Myocyte (in vitro differentiated cells): ENCODE measurements at places on chromosomes 2 and 18.
A peak's percentile ranks its signal among the peaks of the same experiment; 100 is the strongest.

DNA sequence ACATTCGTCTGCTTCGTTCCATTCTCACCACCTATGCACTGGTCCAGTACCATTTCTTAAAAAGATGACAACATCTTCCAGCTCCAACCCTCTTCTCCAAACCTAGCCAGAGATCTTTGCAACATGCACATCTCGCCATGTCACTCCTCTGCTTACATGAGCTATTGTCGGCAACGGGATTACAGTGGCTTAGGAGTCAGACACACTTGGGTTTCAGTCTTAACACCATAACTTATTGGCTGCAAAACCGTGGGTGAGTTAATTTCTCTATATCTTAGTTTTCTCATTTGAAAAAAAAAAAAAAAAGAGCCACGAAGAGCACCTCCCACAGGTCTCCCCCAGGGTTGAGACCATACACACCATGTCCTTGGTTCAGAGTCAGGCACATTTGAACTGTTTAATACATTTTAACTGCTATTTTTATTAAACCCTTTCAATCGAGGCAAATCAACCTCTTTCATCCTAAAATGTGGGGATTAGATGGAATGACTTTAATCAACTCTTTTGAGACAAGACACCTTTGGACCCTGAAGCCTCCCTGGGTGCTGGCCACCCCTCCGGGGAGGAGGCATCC, 889 bp downstream of the ANKRD29 start:
- no peak for DNase-seq

DNA sequence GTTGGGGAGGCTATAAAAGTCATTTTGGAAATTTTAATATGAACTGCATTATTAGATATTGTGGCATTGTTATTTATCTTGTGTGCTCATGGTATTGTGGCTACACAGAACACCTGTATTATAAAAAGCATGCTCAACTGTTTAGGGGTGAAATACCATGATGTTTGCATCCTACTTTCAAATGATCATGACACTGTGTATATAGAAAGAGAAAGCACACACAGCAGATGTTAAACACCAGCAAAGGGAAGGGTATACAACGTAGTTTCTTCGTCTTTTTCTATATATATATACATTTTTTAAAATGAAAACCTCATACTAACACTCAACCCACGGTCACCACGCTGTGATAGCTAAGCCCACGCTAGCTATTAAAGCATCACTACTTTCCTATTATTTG, 27.1 kb downstream of the STARD7 start:
- DNase-seq: no peak

GRCh38 chr2:111970453-111970852, 72.0 kb downstream of the MERTK start:
- no peak for DNase-seq

GRCh38 chr2:32697156-32697555, 69.3 kb downstream of the TTC27 start:
- DNase-seq: peak; percentile 24

DNA sequence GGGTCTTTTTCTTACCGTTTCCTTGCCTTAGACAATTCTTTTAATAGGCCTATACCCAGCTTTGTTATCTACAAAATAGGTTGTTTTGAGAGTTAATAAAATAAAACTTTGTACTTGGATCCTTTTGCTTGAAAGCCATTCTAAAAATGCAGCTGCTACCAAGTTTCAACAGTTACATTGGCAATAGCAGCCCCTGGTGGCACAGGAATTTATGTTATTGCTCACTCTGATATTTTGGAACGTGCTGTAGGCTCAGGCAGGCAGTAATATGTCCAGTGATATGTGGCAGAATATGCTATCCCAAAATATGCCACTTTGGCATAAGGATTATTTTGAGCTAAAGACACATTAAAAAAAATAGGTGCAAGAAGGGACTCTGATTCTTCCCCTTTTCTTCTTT, 6.7 kb upstream of the COMMD1 start:
- DNase-seq: peak; percentile 50

- no peak for DNase-seq
Observed at GRCh38 chr2:195026261-195026660, 630.8 kb upstream of the SLC39A10 start.

GRCh38 chr18:51751901-51752300, 554.4 kb upstream of the MEX3C start:
- DNase-seq: peak; percentile 39

DNA sequence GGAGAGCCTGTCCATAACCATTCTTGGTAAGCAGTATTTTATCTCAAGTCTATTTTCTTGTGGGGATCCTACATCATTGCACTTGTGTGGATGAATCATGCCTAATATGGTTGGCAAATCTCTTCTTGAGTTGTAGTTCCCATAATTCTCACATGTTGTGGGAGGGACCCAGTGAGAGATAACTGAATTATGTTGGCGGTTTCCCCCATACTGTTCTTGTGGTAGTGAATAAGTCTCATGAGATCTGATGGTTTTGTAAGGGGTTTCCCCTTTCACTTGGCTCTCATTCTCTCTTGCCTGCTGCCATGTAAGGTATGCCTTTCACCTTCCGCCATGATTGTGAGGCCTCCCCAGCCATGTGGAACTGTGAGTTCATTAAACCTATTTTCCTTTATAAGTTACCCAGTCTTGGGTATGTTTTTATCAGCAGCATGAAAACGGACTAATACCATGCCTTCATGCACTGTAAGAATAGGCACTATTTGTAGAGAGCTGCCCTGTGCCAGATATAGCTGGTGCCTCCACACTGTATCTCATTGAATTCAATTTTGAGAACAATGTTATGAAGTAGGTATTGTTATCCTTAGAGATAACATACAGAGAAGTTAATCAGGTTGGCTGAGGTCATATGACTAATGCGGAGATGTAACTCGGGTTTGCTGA, 148.3 kb downstream of the PLCL1 start:
- no peak for DNase-seq

GRCh38 chr2:26359886-26360473, 13.4 kb upstream of the ADGRF3 start:
- no peak for DNase-seq

DNA sequence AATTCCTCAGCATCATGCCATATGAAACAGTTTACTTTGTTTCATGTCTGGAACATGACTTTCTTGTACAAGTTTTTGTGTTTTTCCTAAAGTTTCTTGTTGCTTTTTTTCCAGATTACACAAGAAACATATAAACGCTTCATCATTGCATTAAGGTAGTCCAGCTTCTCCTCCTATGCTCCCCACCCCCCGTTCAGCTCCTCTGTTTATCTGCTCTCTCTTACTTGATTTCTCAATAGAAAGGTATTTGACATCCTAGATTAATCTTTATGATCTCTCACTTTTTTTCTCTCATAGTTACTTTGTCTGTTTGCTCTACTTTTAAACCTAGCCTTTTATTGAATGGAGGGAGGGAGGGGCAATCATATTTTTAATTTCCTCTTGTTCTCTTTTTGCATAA, 25.4 kb downstream of the SLC40A1 start:
- no peak for DNase-seq

- no peak for DNase-seq
Observed at GRCh38 chr2:120177973-120178372, 45.2 kb downstream of the TMEM185B start.

- peak; percentile 22 for DNase-seq
Observed at GRCh38 chr2:10947005-10947440, 35.3 kb downstream of the KCNF1 start.

- DNase-seq: no peak
Observed at GRCh38 chr2:226733189-226733858, 66.3 kb downstream of the IRS1 start.

DNA sequence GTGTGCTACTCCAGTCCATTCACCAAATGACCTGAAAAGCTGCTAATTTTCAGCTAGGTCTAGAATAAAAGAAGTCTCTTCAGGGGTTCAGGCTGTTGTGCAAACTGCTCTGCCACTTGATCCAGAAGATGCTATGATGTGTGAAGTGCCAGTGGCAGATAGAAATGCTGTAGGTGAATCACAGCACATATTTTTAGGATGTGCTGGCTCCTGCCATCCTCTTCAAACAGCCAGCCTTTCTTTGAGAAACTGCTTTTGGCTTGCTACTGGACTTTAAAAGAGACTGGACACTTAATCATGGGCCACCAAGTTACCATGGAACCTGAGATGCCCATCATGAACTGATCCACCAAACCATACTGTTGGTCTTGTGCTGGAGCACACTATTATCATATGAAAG, 322.1 kb downstream of the EN1 start:
- no peak for DNase-seq

- no peak for DNase-seq
Observed at GRCh38 chr18:9898792-9899549, 13.2 kb downstream of the TXNDC2 start.

GRCh38 chr18:63177919-63178821, 141.4 kb downstream of the BCL2 start:
- peak; percentile 44 for DNase-seq

DNA sequence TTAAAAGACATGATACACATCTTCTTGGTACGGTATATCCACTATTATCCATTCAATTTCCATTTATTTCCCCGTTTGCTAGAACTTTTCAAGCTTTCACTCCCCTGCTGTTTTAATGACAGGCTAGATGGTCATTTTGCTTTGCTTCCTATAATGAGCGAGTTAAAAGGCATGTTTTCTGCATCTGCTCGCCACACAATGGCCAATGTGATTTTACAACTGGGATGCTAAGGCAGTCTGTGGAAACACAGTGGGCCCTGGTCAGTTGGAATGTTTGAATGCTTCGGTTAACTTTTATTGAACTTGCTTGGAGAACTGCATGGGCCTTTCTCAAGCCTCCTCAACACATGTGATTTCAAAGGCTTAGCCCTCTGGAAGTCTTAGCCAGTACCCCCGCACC, 48.4 kb upstream of the TNP1 start:
- no peak for DNase-seq

DNA sequence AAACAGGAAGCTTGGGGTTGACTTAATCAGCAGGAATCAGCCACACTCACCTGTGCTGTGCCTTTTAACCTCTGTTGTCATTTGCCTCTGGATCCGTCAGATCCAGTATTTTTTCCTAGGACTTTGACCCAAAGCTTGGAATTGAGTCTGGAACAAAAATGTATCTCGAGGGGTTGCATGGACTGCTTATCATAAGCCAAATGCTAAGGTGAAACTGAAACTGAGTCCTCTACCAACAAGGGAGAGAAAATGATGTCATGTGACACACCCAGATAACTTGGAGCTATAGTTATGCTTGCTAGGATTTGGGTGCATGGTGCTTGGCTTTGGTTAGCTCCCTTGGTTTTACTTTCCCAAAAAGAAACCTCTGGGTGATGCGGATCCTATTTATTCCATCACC, 2158.6 kb upstream of the PIK3C3 start:
- no peak for DNase-seq

- no peak for DNase-seq
Observed at GRCh38 chr2:86045541-86045940, 60.1 kb downstream of the POLR1A start.

GRCh38 chr2:205754924-205755321, 72.6 kb downstream of the NRP2 start:
- peak; percentile 87 for DNase-seq

DNA sequence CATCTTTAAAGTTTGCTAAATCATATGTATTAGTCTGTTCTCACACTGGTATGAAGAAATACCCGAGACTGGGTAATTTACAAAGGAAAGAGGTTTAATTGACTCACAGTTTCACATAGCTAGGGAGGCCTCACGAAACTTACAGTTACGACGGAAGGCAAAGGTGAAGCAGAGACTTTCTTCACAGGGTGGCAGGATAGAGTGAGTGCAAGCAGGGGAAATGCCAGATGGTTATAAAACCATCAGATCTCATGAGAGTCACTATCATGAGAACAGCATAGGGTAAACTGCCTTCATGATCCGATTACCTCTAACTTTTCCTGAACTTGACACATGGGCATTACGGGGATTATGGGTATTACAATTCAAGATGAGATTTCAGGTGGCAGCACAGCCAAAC, 1075.2 kb upstream of the NRXN1 start:
- no peak for DNase-seq

- DNase-seq: peak; percentile 58
Observed at GRCh38 chr2:70094978-70095719, 7.9 kb downstream of the PCBP1 start.

DNA sequence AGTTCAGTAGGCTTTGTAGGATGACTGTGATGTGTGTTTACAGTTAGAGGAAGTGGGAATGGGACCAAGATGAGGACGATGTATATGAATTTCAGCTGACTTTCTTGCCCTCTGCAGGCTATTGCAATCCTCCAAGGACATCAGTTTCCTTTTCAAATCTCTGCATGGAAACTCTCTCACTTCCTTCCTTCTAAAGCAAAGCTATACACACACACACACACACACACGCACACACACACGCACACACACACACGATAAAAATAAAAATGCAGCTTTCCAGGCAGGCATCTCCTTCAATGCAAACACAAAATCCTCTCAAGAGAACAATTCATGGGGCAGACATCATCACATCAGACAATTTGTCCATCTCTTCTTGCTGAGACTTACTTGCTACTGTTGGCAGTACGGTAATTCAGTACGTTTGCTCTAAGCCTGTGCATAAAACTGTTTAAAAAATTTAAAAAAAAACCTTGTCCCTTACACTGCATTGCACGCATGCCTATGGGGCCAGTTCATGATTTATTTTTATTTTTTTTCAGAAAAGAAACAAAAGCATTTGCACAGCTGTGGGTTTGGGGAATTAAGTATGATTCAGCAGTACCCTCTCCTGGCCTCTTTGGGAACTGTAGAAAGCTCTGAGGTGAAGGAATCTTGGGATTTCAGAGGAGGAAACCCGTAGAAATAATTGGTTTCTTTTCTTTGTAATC, 27.1 kb upstream of the ICOS start:
- peak; percentile 83 for DNase-seq

DNA sequence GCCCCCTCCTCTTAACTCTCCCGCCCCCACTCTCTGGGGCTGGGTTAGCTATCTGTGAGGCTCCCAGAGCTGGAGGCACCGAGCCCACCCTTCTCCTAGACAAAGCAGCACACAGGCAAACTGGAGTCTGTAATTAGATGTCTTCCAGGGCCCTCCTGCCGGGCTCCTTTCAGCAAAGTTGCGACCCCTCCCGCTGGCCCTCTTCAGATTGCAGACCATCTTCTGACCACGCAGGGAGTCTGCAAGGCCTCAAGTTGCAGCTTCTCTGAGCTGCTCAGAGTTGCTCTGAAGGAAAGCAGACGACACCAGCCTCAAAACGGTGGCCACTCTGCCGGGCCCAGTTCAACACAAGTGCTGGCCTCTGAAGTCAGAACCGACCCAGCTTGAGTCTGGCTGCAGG, 228.4 kb upstream of the COPS8 start:
- DNase-seq: no peak

GRCh38 chr18:568731-569130, 11.4 kb upstream of the CETN1 start:
- no peak for DNase-seq

GRCh38 chr2:212427638-212428037, 111.0 kb downstream of the ERBB4 start:
- DNase-seq: no peak

DNA sequence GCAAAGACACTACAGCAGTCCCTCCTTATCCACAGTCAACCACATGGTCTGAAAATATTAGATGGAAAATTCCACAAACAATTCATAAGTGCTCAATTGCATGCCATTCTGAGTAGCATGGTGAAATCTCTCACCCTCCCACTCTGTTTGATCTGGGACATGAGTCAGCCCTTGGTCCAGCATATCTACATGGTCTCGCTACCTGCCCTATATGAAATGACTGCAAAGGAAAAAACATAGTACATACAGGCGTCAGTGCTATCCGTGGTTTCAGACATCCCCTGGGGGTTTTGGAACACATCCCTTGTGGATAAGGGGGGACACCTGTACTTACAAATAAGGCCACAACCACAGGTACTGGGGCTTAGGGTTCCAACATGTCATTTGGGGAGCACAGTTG, 73.7 kb downstream of the CABLES1 start:
- no peak for DNase-seq
